ENCODE measurements at places on chromosomes 13 and 19.

GRCh38 chr13:54133746-54134145 lies 1105.1 kb downstream of the OLFM4 start:
- no peak for DNase-seq

DNA sequence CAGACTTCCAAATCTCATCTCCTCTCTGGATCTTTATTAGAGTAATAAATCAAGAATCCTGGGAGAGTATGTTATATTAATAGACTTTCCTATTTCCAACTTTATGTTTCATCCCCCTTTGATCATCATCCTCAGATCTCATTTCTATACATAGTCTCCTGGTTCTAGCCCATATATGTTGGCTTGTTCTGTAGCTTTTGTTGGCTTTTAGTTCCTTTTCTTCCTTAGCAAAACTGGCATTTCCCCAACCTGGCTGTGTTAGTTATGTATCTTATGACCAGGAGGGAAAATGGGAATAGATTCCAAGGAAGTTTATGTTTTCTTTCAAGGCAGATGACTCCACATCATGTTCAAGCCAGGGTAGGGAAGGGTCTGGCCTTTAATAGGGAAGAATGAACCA lies 2464.5 kb downstream of the PCDH9 start:
- no peak for DNase-seq

- no peak for DNase-seq
Measured at GRCh38 chr19:6413721-6414643, 10.6 kb downstream of the KHSRP start.

GRCh38 chr19:55446060-55446459 lies 3.0 kb upstream of the SHISA7 start:
- no peak for DNase-seq

DNA sequence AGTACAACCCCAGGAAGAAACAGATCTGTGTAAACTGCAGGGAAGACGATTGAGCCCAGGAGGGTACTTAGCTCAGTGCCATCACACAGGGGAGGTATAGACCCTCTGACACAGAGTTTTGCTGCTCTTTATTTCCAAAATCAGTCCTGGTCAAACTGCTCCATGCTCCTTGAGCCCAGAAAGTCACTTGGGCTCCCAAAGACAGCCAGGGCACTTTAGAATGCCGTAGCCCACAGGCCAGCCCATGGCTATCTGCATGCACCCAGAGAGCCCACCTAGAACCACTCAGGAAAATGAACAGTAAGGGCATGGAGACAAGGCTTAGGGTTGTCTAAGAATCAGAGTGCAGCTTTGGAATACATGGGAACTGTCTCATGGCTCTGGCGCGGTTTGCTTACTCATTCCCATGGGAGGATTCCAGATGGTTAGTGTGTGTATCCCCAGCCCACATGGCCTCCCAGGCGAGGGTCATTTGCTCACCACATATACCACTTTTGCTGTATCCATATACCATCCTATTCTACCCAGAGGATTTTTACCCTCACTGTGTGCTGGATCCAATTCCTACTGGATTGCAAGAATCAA lies 14.7 kb upstream of the PDCD5 start:
- no peak for DNase-seq

DNA sequence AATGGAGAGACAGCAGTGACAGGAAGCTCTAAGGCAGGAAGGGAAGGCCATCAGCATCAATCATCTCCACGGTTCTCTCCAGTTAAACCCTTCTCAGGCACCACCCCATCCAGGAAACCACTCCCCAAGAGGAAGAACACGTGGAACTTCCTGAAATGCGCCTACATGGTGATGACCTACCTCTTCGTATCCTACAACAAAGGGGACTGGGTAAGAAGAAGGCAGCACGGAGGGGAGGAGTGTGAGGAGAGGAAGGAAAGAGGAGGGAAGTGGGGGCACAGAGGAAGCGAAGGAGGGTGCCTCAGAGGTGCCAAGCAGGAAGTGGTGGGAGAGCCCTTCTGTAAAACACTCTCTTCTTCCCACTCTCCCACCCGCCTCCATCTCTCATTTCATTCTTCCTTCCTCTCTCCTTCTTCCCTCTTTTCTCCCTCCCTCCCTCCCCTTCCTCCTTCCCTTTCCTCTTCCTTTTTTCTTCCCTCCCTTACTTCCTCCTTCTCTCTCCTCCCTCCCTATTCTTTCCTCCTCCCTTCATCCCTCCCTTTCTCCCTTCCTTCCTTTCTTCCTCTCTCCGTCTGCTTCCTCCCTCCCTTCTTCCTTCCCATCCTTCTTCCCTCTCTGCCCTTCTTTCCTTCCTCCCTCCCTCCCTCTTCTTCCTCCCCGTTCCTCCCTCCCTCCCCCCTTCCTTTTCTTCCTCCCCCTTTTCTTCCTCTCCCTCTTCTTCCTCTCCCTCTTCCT lies 12.6 kb downstream of the ZSCAN5A start:
- no peak for DNase-seq

GRCh38 chr13:72565893-72566292 lies 161.5 kb downstream of the MZT1 start:
- no peak for DNase-seq

DNA sequence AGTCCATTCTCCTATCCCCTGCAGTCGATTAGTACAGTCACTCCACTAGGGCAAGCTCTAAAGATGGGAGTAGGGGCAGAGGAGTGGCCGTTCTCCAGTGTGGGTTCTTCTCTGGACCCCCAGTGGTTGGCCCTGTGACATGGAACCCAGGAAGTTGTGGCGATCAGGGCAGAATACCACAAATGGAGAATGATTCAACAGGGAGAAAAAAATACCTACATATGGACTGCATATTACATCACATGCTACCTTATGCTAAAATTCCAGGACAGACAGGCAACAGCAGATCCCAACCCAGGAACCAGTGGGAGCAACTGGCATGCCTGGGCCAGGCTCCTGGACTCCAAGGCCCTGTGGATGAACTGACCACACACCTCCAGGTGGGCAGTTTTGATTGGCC lies 20.4 kb downstream of the POU2F2 start:
- DNase-seq, result no peak

DNA sequence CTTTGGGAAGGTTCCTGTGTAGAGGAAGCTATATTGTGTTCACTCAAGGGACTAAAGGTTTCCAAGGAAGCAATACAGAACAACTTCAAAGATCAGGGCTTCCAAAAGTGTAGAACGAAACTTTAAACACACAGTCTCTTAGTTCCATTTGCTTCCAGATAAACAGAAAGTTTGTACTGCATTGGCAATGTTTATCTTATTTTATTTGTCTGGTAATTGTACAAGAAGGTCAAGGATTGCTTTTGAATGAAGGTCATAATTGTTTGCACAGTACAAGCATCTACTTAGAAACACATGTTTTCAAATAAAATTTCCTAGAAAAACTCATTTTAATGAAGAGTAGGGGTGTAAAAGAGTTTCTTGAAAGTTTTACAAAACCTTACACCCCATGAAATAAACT lies 712.7 kb upstream of the SGCG start:
- no peak for DNase-seq

DNA sequence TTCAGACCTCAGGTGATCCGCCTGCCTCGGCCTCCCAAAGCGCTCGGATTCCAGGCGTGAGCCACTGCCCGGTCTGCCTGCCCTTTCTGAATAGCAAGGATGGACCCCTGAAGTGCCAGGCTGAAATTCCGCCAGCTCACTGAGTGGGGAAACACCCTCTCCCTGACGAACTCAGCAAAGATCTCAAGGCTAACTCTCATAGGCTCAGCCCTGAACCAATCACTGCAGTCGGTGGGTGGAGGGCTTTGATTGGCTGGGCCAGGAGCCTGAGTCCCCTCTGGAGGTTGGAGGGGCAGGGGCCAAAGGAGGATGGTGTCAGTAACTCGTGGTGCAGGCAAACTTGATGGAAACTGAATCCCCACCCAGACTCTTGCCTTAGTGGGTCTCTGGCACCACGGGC lies 11.2 kb upstream of the COMP start:
- DNase-seq, result no peak

- no peak for DNase-seq
Measured at GRCh38 chr19:32824191-32824751, 45.3 kb downstream of the SLC7A9 start.

GRCh38 chr13:33578786-33579185 lies 239.2 kb upstream of the RFC3 start:
- DNase-seq, result no peak

- no peak for DNase-seq
Measured at GRCh38 chr19:55695511-55696290, 20.7 kb downstream of the EPN1 start.

GRCh38 chr13:97851269-97851668 lies 102.2 kb upstream of the IPO5 start:
- no peak for DNase-seq

GRCh38 chr13:32682740-32683139 lies 96.5 kb downstream of the PDS5B start:
- DNase-seq, result no peak

DNA sequence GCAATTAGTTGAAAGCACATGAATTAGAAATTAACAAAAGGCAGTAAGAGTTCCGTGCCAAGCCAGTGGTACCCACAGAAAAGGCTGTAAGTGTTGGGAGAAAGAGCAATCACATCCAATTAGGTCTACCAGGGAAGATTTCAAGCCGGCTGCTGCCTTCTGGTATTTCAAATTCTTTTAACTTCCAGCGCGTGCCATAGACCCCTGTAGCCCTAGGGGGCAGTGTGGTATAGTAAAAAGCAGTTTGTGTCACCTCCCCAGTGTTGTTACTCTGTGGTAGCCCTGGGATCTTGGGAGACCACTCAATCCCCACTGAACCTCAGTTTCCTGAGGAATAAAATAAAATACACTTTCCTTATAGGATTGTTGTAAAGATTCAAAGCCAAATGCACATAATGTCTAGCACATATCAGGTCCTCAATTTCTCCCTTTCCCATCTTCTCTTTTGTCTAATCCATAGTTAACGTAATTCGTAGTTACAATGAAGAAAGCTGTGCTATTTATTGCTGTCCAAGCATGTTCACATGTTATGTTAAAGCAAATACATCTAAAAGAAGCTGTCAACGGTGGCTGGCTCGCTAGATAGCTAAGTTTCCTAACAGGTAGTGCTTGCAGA lies 230.2 kb downstream of the TDRD3 start:
- DNase-seq, result no peak

Measured in stimulated activated CD4-positive, alpha-beta T cell treated with anti-CD3 and anti-CD28 coated beads, Interleukin-1b, Interleukin-23, amount 100 ng/mL, for 48 hours (primary cell).